Osteocyte (in vitro differentiated cells): ENCODE measurements at places on chromosomes 2 and 18. TPM values are rescaled to one million over a fixed set of nuclear protein-coding genes. Genes with fewer than 3 reads are reported as not detected.

The BMP10 gene
- not detected in 2 replicates for total RNA-seq

DNA sequence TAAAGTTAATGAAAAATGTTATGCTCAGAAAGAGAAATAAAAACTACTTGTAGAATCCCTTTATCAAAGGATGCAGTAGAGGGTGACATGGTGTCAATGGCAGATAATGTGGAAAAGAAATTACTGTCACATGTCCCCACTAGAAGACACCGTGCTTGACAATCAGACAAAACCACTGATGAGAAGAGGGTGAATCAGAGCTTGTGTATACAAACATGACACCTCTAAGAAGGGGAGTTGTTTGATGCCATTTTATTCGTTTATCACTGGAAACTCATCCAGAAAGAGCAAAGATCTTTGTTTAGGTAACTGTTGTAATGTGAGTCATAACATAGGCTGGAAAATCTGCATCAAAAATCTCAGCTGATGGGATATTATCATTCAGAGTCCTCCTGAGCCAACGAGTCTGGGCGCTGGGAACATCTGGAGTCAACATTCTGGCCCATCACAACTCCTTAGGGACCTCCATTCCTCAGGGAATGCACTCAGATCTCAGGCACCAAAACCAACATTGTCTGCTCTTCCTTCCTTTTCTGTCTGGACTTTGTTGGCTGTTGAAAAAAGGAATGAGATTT lies 49.5 kb upstream of the RAB12 start:
- DNase-seq, result no peak

- DNase-seq, result no peak
These were observed 113.1 kb downstream of the ALK start for GRCh38 chr2:29808321-29808720.

The DCC gene
- 0.24 and 0.39 TPM in 2 replicates for total RNA-seq
